ENCODE measurements at places on chromosomes 1 and 21.

DNA sequence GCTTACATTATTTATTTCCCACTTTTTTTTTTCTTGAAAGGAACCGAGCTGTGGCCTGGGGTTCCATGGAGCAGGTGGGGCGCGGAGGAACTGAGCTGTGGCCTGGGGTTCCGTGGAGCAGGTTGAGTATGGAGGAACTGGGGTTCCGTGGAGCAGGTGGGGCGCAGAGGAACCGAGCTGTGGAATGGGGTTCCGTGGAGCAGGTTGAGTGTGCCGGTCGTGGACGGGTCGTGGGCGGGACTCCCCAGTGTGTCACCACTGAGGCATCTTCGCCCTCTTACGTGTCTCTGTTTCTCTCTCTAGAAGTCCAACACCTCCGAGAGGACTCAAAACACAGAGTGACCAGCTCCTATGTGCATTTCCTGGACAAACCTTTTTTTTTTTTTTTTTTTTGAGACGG, 1.2 kb upstream of the SCNN1D start:
- no peak for DNase-seq

DNA sequence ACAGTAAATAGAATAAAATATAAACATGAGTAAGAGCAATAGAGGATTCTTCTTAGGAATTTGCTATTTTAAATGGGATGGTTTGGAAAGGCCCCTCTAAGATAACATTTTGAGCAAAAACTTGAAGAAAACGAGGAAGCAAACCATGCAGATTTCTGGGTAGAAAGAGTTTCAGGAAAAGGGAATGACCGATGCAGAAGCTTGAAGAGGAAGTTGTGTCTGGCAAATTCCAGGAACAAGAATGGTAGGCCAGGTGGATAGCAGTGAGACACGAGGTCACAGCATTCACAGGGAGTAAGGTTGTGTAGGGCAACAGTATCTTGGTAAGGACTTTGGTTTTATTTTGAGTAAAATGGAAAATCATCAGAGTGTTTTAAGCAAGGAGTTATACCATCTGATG, 108.9 kb downstream of the PEX14 start:
- DNase-seq, result no peak

DNA sequence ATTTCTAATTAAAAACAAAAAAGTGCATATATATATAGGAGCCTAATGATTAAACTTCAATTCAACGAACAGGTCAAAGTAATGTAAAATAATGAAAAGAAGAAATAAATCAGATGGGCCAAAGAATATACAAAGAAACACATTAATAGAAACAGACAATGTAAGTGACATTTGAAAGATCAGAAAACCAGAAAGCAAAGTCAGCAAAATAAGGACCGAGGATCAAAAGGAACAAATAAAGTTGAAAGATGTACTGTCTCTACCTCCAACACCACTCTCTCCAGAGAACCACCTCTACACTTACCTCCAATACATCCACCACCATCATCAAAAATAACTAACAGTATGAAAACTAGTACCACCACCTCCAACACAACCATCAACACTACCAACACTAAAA, 1226.3 kb upstream of the NCAM2 start:
- no peak for DNase-seq

DNA sequence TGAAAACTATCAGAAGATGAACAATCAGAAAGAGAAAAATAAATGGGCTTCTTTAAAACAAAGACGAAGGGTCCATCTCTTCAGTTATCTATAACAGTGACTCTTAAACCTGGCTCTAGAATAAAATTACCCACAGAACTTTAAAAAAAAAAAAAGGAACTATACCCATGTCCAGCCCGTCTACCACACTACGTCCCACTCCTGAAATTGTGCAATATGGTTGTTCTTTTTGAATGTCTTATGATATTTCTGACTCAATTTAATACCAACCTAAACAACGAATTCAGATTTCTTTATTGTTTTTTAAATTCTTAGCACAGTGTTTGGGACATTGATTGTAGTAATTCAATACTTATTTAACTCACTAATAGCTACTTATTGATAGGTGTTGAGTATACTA, 246.3 kb downstream of the DPYD start:
- DNase-seq, result no peak

DNA sequence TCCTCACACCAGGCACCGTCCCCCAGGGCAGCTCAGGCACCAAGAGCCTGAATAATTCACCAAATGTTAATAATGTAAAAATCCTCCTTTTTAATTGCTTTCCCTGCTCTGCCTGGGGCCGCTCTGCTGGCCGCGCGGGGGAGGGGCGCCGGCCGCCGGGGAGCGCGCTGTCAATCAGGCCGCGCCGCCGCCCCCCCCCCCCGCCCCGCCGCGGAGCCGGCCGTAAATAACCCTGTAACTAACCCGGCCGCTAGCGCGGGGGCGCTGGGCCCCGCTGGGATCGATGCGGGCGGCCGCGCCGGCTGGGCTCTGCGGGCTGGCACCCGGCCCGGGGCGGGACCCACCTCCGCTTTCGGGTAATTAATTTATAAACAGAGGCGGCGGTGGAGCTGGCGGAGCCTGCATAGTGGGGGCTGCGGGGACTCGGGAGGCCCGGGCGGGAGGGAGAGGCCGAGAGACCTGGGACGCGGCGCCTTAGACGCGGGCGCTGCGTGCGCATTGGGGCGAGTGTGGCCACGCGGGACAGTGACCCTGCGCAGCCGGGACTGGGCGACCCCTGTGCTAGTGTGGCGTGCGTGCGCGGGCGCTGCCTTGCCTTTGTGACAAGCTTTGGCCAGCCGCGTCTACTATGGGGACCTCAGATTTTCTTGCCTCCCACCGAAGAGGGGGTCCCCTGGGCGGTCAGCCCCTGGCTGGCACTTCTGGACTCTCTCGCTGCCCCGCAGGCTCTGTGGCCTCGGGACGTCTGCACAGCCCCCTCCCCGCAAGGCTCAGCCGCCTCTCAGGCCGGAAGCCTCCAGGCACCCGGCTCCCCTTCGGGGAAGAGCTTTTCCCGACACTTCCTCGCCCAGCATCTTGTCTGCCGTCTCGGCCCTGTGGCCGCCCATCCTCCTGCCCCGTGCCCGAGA, 16.6 kb downstream of the SAMD11 start:
- no peak for DNase-seq

- no peak for DNase-seq
These were observed 211.9 kb downstream of the NPHP4 start for GRCh38 chr1:5780324-5780716.

GRCh38 chr1:204224655-204225054, 10.9 kb upstream of the GOLT1A start:
- DNase-seq, result no peak

DNA sequence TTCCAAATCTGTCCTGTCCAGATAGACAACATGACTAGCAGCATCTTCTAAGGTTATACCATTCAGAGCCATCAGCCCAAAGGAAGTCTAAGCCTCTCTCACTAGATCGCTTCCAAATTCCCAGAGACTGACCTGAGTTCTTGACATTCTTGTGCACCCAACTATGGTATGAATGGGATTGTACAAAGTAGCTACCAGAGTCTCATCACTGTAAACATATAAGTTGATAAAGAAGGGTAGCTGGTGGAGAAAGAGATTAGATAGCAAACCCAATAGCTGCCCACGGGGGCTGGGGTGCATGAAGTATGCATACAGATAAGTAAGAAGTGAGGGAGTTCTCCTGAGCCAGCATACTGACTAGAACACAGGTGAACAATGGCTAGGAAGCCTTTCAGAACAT, 180.0 kb downstream of the PLPP3 start:
- no peak for DNase-seq

GRCh38 chr1:15678578-15678977, 5.5 kb upstream of the PLEKHM2 start:
- no peak for DNase-seq

Data from stimulated activated CD4-positive, alpha-beta T cell treated with anti-CD3 and anti-CD28 coated beads, Interleukin-2, amount 100 ng/mL, for 4 hours (primary cell).